ENCODE measurements at places on chromosomes 2 and 18.

DNA sequence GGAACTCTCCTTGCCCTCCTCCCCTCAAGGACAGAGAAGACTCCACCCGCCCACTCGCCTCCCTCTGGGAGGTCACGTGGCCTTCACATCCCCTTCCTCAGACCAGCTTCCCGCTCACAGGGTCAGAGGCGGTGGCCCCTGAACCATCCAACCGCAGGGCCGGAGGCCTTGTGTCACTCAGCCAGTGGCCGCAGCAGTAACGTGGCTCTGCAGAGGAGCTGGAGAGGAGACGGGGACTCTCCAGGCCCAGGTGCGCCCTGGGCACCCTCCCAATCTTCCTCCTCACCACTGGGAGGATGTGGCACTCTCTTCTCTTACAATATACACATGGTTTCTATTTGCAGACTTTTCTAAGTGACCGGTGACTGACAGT lies 161.7 kb downstream of the TWIST2 start:
- DNase-seq = no peak

DNA sequence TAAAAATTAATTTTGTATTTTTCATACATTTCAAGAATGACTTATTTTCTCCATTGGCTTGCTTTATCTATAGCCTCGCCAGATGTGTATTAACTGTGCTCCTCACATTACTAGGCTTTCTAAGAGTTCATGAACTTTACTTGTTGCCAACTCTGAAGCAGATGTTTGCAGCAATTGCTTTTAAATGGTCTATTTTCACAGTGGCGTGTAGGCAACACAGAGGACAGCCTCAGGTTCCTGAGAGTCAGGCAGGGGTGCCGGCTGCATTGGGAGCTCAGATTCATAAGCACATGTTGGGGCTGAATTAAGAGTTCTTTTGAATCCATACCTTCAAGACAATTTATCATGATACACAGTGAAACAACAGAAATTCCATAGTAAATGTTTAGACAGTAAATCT lies 179.2 kb upstream of the PXDN start:
- DNase-seq = no peak

- DNase-seq = no peak
These were observed 253.5 kb upstream of the NT5C1B start for GRCh38 chr2:18842836-18843235.

DNA sequence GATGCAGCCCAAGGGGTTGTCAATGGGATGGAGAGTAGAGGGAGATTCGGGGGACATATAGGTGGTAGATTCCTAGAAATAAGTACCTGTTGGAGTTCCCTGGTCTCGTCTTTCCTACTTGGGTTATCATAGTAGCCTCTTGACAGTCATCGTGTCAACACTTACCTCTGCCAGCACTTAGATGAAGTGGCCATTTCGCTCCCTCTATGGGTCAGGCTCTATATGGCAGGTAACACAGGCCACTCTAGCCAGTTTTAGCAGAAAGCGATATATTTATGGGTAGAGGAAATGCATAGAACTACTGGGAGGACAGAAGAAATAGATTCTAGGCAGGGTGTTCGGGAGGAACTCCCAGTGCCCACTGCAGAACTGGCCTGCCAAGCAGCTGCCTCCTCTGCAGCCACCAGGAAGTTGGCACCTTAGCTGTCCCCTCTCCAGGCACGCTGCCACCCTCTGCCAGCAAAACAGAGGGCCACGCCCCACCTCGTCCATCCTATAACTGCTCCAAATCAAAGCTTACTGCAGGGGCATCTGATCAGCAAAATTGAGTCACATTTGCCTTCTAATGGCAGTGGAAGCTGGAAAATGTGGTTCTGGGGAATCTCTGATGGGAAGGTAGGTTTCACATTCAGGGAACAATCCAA lies 181.3 kb downstream of the INSIG2 start:
- no peak for DNase-seq

- DNase-seq = no peak
These were observed 183.0 kb downstream of the AFF3 start for GRCh38 chr2:99959261-99960014.

GRCh38 chr2:151157000-151157735 lies 104.5 kb downstream of the RBM43 start:
- DNase-seq = peak; percentile 26

DNA sequence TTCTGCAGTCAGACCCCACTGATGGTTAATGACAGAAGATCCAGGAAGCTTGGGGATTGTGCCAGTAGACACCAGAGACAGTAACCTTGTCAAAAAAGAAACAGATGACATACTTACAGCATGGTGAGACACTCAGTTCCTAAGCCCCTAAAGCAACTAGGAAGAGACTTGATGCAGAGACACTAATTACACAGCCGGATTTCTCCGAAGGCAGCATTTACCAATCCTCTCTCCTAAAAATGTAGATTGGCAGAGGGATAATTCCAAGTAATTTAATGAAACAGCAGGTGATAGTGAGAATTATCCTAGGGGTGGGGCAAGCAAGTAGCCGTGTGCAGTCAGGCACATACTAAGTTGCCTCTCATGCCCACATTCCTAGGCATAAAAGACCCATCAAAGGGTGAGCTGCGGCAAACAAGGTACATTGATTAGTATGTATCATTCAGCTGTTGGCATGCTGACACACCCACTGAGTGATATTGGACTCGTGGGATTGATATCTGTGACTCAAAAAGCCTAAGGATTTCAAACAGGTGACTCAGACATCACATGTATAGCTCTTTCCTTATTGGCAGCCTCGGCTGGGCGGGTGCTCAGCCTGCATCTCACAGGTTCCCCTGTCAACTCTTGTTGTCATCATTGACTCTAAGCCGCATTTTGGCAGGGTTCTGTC lies 296.7 kb upstream of the ATP5MC3 start:
- DNase-seq = no peak

- peak; percentile 56 for DNase-seq
These were observed 308.3 kb downstream of the TSN start for GRCh38 chr2:122063716-122064115.
